CD4-positive, alpha-beta memory T cell (primary cell): ENCODE measurements at places on chromosomes 3 and 15. TPM values are rescaled to one million over a fixed set of nuclear protein-coding genes. Genes with fewer than 3 reads are reported as not detected.

EOMES gene
- 10.2 TPM for polyA plus RNA-seq

IP6K1 gene
- 19.4 TPM for polyA plus RNA-seq

TEX55 gene
- not detected for polyA plus RNA-seq

SCN5A gene
- not detected for polyA plus RNA-seq

CLDN11 gene
- polyA plus RNA-seq = not detected

KPNA4 gene
- polyA plus RNA-seq = 8.9 TPM

DNAJC17 gene
- polyA plus RNA-seq = 31.5 TPM

PGBD4 gene
- polyA plus RNA-seq = 0.37 TPM

SLC51B gene
- polyA plus RNA-seq = not detected
